Neuronal stem cell (in vitro differentiated cells): ENCODE measurements at places on chromosomes 11 and 22.

- DNase-seq, result no peak
Measured at GRCh38 chr11:81476345-81476744, 1257.3 kb downstream of the FAM181B start.

- no peak for DNase-seq
Measured at GRCh38 chr11:1085440-1086170, 10.9 kb downstream of the MUC2 start.

DNA sequence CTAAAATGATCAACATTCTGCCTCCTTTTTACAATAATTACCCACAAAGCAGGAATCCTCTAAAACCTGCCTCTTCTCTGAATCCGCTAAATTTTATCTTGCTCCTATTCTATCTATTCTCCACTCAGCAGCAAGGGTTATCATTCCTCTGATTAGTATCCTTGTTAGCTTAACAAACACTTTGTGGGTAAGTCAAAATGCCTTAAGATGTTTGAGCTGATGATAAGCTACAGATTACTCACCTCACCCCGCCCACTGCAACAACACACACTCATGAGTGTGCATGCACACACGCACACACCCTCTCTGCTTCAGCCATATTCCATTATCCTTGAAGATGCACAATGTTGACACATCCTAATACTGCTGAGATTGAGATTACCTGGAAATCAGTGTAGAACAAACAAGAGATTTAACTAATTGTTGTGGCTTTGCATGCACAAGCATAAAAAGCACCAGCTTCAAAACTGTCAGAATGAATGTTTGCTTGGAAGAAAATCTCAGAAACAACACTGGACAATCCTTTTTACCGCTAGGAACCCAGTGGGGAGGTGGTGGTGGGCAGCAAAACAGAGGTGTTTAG, 130.9 kb downstream of the BBOX1 start:
- no peak for DNase-seq

DNA sequence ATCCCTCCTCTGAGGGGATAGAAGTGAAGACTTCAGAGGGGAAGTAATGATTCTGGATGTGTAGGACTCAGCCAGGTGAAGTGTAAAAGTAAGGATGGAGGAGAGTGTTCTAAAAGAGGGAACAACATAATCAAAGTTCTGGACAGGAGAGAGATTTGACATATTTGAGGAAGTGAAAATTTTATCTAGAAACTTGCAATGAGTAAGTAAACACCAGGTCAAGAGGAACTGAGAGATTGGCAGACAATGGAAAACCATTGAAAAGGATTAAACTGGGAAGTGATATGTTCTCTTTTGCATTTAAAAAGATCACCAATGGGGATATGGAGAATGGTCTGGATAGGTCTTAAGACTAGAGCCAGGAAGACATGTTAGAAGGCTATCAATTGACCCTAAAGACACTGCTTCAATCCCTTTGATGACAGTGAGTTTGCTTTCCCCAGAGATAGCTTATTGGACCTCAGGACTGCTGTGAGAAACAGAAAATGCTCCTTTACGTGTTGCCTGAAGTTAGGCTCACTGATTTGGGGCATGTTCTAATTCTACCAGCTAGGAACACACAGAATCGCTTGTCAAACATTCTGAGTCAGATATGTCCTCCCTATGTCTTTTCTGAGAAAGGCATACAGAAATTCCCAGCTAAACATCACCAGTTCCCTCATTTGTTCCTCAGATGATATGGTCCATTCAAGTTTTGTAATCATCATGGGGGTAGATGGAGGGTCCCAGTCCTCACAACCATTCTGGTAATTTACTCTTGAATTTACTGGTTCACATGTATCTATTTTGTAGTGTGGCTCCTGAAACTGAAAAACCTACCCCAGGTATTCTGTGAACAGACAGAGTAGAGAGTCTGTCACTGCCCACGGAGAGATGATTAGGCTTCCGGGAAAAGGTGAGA, 144.9 kb downstream of the MAML2 start:
- no peak for DNase-seq

DNA sequence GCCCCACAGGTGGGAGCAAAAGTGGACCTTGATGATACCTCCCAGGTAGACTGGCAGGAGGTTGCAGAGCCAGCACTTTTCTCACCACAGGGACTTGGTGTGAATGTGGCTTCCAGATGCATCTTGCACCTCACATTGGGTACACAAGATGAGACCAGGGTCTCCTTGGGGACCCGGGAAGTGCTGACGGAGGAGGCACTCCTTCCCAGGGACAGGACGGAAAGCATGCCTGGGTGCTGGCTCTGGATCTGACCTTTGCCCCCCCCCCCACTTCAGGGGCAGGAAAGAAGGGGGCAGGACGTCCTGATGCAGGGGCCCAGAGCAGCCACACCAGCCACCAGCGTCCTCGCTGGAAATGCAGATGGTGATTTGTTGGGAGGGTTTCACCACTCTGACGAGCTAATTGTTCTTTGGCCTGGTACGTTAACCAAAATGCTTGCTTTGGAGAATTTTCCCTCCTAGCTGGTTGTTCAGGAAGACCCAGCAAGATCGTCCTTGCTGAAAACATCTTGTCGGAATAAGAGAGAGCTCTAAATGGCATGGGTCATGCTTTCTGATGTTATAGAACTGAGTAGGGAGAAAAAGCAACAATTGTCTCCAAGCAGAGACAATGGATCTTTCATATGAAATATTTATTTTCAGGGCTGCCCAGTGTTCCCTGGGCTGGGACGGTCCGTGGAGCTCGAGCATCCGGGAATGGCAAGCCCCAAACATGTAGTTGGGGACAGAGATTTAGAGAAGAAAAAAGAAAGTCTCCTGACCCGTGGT, 74.4 kb upstream of the PPARA start:
- no peak for DNase-seq

- peak; percentile 66 for DNase-seq
Measured at GRCh38 chr11:64745521-64746328, 1.8 kb upstream of the RASGRP2 start.

GRCh38 chr11:62435846-62436660, 17.2 kb downstream of the SCGB1A1 start:
- no peak for DNase-seq

DNA sequence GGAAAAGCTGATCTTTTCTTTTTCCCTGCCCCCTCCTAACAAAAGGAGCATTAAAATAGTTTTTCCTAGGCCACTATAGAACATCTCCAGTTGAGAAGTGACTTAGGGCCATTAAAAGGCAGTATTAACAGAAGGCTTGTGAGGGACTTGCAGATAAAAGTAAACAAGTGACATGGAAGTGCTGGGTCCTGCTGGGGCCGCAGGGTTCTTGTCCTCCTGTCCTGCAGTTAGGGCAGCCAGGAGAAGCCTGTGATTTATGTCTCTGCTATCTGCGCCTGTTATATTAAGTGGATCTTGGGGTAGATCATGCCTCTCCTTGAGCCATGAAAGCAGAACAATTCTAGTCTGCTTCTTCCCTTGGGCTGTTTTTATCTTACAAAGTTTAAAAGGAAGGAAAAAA, 271.4 kb upstream of the C11orf87 start:
- DNase-seq, result peak; percentile 12

- DNase-seq, result no peak
Measured at GRCh38 chr11:67675058-67675747, 780 bp upstream of the ALDH3B2 start.

- DNase-seq, result no peak
Measured at GRCh38 chr11:11976481-11977127, 31.8 kb downstream of the DKK3 start.

DNA sequence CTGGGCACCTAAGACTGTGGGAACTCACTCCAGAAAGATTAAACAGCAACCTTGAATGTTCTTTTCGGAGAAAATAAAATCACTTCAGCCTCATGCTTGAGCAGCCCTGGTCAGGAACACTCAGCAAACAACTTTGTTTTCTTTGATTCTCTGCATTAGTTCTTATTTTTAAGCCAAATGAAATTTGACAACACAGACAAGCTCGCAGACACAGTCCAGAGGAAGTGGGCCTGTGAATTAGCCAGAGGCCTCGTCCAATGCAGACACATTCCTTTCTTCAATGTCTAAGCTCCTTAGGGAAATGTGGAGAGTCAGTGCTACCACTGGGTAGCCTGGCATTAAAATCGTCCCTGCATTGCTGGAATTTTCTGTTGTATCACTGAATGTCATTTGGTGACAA, 62.9 kb upstream of the CSNK2A3 start:
- no peak for DNase-seq

DNA sequence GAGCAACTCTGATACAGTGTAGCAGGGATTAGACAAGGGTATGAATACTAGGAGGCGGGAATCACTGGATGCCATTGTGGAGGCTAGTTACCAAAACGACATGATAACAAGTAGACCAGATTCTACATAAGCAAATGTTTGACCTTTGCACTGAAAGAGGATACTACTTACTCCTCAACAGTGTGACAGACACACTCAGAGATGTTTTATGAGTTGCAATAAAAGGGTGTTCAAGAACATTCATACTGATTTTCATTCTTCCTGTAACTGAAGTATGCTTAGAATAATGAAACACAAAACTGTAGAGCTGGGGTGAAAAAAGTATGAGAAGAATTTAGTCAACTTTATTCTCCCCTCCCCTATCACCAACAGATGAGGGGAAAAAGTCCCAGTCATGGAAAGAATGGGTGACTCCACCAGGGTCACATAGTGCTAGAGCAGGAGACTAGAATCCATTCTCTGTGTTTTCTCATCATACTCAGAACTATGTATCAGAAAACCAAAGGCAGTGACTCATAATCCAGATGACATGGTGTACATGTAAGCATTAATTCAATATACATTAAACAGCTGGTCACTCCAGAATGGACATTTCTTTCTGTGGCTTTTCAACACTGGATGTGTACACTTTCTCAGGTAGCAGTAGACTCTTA, 32.8 kb downstream of the ARHGAP20 start:
- no peak for DNase-seq

DNA sequence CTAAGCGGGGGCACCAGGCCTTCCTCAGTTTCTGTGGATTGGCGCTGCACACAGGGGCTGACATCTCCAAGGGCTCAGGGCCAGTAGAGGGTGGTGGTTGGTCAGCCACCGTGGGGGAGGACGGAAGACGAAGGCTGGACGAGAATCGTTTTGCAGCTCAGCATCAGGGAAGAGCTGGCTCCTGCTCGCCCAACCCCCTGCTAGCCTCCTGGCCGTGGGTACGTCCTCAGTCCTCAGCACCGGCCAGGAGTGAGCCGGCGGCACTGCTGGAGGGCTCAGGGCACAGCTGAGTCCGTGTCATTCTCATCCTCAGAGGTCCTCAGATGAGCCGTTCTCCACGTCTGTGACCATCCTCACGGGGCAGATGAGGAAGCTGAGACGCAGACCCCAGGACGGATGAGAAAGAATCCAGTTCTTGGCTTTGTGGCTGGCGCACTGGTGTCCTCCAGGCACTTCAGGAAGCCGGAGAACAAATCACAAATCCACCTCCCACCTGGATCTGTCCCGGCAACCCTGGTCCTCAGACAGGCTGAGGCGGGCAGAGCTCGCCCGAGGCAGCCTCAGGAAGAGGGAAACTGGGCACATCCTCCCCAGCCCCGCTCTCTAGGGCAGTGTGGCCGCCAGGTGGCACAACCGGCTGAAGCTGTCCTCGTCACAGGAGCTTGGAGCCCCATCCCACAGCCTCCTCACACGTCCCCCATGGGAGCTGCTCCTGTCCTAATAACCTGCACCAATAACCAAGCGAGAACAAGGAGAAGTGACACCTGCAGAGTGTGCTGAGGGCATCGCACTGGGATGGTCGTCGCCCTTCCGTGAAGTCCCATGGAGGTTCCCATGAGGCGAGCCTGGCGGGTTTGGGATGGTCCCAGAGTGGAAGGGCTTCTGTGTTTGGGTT, 393.7 kb downstream of the BRD1 start:
- DNase-seq, result no peak

GRCh38 chr11:107702723-107703122, 9.1 kb downstream of the SLN start:
- no peak for DNase-seq

DNA sequence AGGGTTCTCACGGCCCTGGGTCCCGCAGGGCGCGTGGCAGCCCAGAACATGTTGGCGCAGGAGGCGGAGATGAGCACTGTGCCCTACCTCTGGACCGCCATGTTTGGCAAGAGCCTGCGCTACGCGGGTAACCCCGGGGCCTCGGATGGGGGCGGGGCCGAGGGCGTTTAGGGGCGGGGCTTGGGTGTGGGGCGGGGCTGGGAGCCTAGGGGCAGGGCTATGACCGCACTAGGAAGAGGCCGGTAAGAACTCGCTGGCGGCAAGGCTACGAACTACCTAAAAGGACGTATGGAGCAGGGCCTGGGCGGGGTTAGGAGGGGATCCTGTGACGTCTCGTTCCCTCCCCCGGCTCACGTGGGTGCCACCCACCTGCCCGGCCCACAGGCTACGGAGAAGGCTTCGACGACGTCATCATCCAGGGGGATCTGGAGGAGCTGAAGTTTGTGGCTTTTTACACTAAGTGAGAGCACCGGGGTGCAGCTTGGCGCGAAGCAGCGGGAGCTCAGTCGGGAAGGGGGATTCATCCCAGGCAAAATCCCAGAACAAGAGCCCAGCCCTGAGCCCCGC, 2.8 kb upstream of the LZTR1 start:
- peak; percentile 65 for DNase-seq

DNA sequence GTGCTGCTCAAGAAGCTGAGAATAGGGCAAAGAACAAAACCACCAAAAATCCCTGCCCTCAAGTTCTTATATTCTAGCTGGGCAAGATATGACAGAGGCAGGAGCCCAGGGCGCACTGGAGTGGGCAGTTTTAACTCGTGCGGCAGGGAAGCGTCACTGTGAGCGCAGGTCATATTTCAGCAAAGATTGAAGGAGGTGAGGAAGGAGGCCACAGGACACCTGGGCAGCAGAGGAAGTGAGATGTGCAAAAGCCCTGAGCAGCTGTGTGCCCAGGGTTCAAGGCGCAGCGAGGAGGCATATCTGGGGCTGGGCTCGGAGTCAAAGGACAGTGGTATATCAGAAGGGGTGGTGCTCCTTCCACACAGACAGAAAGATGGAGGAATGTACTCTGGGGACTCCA, 13.5 kb downstream of the KCNC1 start:
- DNase-seq, result no peak

DNA sequence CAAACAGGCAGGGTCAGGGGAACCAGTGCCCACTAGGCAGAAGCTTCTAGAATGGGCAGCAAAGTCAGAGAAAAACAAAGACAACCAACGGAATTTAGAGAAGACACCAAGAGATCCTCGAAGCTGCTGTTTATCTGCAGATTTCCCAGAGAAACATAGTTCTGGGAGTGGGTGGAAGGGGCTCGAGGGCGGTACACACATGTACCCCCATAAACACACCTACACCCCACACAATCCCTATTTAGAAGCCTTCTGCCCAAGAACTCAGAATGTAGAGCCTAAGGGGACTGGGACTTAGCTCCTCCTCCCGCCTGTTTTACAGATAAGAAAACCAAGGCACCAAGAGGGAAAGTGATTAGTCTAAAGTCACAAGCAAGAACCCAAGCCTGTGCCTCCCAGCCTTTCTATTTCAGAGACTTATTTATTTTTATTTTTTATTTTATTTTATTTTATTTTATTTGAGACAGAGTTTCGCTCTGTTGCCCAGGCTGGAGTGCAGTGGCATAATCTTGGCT, 6.4 kb downstream of the NPTXR start:
- no peak for DNase-seq

DNA sequence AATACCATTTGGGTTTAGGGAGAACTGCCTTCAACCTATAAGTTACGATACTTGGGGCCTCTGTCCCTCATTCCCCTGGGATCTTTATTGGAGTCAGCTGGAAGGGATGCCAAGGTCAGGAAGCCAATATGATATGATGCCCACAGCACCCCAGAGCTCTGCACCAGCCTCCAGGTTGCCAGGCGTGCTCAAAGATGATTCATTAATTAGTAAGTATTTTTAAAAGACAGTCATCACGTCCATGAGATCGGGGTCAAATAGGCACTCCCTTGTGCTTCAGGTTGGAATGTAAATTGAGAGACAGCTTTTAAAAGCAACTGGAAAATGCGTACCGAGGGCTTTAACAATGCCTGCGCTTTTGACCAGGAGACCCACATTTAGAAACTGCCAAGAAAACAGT, 57.0 kb upstream of the CD5 start:
- DNase-seq, result no peak
